ENCODE measurements at places on chromosomes 7 and 10. TPM values are rescaled to one million over a fixed set of nuclear protein-coding genes. Genes with fewer than 3 reads are reported as not detected.

DNA sequence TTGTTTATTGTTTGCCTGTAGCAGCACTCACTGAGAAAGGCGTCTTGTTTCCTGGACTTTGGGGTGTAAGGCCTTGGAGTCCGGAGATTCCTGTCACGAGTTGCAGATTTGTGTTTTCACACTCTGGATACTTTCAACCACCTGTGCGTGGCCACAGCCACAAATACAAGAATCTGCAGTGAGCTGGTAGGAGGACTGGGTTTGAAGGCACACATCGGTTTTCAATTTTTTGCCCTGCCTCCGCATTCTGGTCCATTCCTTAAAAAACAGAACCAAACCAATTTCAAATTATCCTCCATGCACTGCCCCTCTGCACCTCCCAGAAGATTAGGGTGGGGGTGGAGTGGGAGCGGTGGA lies 619 bp downstream of the EXOC4 start:
- H3K4me3 ChIP-seq: peak overlapping the region; percentile 94
- no peak for DNase-seq
- H3K27ac ChIP-seq: peak overlapping the region; percentile 74
- H3K27me3 ChIP-seq: no peaks in the 10 kb centered on the region
- H3K36me3 ChIP-seq: no peaks in the 10 kb centered on the region

Gene ST8SIA6
- total RNA-seq: 3.5 TPM

DNA sequence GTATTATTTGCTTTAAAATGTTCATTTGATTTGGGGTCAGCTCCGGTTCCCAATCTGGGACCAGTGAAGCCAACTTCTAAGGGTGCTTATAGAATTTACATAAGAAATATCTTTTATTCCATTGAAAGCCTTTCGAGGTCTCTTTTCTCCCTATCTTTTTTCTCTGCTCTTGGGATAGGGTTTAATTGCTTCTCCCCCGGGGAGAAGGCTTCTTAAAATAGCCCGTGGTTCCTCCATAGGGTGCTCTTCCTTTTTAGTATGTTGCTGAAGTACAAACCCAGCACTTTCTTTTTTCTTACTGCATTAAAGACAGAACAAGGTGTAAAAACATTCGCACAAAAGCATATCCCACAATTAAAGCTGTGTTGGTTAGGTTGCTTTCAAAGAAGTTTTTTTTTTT lies 107.5 kb downstream of the POU6F2 start:
- H3K4me3 ChIP-seq: peak overlapping the region; percentile 58
- no peak overlapping the region for H3K27ac ChIP-seq
- no peaks in the 10 kb centered on the region for H3K36me3 ChIP-seq
- no peak for DNase-seq

Gene NUDT13
- total RNA-seq: 2.0 TPM

DNA sequence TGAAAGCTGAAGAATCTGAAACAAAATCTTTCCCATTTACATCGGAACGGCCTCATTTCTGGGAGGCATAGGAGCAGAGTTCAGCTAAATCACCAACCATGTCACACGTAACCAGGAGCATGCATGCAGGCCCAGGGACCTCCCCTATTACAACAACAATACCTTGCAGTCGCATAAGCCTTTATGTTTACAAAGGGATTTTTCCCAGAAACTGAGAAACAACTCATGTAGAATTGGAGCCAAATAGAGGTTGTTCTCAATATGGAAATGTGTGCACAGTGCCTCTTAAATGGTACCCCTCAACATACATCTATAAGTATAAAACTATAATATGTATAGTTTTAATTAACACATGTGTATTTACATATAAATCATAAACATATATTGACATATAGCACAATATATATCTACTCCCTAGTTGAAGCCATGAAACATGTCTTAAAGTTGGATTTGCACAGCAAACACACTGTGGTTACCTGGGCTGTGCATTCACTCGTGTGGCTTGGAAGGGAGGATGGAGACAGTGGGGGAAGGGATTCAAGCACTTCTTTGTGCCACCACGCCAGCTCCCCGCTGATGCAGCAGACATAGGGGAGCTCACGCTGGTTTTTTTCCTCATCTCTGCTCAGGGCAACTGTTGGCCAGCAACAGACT lies 35.0 kb upstream of the DGKI start:
- H3K27ac ChIP-seq: no peak overlapping the region

- peaks cover 18% of the 10 kb centered on the region for H3K4me1 ChIP-seq
- H3K36me3 ChIP-seq: no peaks in the 10 kb centered on the region
- no peak overlapping the region for H3K4me3 ChIP-seq
- no peaks in the 10 kb centered on the region for H3K27me3 ChIP-seq
- no peak for DNase-seq
- H3K27ac ChIP-seq: no peak overlapping the region
These were observed 35.3 kb downstream of the DIP2C start for GRCh38 chr10:653991-654646.

Gene CDC14C
- not detected for total RNA-seq

Measured in WTC11 (cell line).